Karpas-422 (cell line): ENCODE measurements at places on chromosomes 7 and 10. TPM values are rescaled to one million over a fixed set of nuclear protein-coding genes. Genes with fewer than 3 reads are reported as not detected.

- no peak for DNase-seq
Observed at GRCh38 chr7:120184866-120185265, 88.1 kb upstream of the KCND2 start.

- DNase-seq = no peak
Observed at GRCh38 chr7:121530227-121531174, 134.4 kb upstream of the FAM3C start.

DNA sequence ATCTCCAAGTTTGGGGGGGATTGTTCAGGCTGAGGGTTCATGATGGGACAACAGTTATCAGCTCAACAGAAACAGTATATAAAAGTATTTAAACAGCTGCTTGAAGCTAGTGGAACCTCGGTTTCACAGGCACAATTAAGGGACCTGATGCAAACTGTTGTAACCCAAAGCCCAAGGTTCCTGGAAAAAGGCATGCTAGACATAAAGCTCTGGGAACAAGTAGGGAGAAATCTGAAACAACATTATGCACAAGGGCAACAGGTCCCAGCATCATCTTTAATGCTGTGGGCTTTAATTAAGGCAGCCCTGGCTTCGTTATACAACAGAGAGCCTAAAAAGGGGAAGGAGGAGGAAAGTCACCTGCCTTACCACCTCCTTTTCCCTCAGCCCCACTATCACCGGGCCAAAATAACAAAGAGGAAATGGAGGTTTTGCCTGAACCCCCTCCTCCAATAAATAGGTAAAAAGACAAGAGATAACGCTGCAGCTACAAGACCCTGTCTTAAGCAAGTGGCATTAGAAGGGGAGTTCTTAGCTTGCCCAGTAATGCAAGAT is 83.2 kb upstream of the GPR22 start:
- DNase-seq = no peak

GRCh38 chr10:95711492-95711891 is 17.8 kb upstream of the TCTN3 start:
- no peak for DNase-seq

LHFPL3 gene
- not detected in 2 replicates for total RNA-seq

ANKRD16 gene
- 12.8 and 29.5 TPM in 2 replicates for total RNA-seq

ACTR3C gene
- 0.48 and 13.8 TPM in 2 replicates for total RNA-seq
